ENCODE measurements at places on chromosomes 3 and 15.
A peak's percentile ranks its signal among the peaks of the same experiment; 100 is the strongest.

DNA sequence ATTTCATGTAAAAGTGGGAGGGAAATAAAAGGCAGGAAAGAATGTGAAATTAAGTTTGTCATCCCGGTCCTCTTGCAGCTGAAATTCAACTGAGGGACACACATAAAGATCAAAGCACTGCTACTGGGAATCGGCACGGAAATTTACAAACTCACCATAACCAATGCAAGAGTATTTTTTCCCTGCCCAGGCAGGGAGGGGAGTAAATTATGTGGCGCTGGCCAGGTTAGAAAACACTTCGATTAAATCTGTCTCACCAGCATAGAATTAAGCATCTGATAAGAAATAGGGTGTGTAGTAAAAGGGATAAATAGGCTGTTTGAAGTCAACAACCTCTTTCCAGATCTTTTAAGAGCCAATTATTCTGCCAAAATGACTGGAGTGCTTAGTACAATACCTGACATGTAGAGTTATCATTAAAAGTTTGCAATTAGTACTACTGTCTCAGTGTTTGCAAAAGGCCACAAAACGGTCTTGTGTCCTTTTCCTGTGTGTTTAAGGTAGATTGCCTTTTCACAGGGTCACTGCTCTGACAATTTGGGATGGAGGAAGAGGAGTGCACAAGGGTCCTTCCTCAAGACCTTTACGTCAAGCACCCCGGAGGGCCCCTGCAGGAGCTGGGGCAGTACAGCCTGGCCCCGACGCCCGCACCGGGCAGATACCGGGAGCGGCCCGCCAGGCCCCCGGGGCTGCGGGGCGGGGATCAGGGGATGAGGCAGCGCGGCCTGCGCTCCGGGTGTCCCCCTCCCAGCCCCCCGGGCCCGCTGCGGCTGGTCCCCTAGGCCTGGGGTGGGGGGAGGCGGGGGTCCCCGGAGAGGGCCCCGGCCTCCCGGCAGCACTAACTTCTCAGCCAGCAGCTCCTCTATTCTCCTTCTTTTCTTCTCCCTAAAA, 651 bp downstream of the UBA3 start:
- no peak for DNase-seq

DNA sequence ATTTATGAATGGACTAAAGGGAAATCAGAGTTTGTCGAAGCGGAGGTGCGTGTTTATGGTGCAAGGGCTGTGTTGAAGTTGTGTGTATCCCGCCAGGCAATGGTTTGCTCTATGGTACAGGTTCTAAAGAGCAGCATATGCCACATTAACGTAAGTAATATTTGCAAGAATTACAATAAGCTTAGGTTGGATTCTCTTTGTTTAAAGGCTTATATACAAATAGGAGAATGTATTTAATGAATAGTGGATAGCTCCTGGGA, 800 bp downstream of the EPHA3 start:
- DNase-seq = no peak

DNA sequence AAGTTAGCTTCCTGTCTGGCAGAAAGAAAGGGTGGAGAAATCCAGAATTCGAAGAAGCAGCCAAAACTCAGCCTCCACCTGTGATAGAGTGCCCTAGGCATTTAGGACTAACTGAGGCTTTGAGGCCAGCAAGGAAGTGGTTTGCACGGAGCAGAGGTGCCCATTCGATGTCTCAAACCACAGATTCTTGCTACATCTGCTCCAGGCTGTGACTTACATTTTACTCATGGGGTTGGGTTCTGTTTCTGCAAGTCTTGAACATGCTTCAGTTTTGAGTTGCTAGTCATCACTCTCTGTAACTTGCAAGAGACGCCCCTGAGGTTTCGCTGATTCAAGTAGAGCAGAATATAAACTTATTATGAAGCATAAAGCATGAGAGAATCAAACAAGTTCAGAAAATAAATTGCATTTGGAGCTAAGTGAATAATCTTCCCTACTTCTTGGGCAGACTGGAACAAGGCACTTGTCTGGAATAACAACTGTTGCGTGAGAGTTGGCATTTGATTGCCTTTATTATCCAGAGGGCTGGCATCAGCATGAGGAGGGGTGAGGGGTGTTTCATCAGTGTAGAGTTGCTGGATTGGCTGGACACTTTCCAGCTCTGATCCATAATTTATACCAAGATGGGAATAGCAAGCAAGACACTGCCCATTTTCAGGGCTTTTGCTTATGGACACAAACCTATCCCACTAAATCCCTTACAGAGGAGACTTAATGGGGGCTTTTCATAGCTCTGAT, 256.5 kb downstream of the AGBL1 start:
- DNase-seq = no peak

DNA sequence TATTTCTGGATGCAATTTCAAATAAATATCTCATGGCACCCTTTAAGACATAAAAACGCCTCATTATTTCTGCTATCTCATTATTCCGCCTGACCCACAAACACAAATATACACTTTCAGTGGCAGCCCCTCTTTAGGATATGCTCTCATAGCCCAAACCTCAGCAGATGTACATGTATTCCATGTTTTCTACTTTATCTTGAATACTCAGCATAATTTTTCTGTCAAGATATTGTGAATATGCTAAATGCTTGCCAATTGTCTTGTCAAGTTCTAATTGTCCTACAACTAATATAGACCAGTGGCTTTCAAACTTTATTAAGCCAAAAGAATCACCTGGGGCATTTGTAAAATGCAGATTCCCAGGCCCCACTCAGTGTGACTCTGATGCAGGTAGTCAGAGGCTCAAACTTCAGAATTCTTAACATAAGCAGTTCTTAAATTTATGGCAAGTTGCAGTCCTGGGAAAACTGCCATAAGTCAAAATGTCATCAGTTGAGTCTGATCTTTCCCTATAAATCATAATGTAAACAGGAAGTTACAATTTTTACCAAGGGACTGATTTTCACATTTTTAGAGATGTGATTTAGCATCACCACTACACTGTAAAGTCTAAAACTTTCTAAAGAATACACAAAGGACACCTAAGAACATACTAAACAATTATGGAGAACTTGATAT, 135.1 kb downstream of the TBL1XR1 start:
- DNase-seq = no peak

- peak; percentile 44 for DNase-seq
These were observed 18.8 kb upstream of the PLXND1 start for GRCh38 chr3:129625072-129625874.

DNA sequence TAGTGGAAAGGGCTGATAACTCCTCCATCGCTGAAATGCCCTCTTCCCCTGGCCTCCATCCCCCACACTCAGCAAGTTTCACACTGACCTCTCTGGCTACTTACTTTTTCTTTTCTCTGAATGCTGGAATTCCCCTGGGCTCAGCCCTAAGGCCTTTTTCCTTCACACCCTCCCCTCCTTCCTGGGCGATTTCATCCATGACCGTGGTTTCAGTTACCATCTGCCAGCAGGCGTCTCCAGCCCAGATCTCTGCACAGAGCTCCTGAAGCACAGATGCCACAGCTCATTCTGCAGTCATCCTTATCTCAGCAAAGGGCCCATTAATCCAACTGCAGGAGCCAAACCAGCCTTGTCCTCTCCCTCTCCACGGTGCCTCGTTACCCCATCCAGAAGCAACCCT, 114.0 kb downstream of the RFTN1 start:
- DNase-seq = no peak

GRCh38 chr3:97831140-97831539, 9.3 kb downstream of the CRYBG3 start:
- no peak for DNase-seq

DNA sequence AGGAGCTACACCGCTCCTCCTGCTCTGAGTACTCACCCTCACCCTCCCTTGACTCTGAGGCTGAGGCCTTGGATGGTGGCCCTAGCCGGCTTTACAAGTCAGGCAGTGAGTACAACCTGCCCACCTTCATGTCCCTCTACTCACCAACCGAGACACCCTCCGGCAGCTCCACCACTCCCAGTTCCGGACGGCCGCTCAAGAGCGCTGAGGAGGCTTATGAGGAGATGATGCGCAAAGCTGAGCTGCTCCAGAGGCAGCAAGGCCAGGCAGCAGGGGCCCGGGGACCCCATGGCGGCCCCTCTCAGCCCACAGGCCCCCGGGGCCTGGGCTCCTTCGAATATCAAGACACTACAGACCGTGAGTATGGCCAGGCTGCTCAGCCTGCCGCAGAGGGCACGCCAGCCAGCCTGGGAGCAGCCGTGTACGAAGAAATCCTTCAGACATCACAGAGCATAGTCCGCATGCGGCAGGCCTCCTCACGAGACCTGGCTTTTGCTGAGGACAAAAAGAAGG, 21.2 kb upstream of the APEH start:
- no peak for DNase-seq

GRCh38 chr3:113262304-113262665, 50.9 kb downstream of the BOC start:
- DNase-seq = no peak

- DNase-seq = no peak
These were observed 141.7 kb upstream of the IQSEC1 start for GRCh38 chr3:13214847-13215472.

- no peak for DNase-seq
These were observed 8.4 kb upstream of the LRRC3B start for GRCh38 chr3:26614006-26614685.

GRCh38 chr15:69141286-69141701, 19.1 kb upstream of the GLCE start:
- DNase-seq = no peak

DNA sequence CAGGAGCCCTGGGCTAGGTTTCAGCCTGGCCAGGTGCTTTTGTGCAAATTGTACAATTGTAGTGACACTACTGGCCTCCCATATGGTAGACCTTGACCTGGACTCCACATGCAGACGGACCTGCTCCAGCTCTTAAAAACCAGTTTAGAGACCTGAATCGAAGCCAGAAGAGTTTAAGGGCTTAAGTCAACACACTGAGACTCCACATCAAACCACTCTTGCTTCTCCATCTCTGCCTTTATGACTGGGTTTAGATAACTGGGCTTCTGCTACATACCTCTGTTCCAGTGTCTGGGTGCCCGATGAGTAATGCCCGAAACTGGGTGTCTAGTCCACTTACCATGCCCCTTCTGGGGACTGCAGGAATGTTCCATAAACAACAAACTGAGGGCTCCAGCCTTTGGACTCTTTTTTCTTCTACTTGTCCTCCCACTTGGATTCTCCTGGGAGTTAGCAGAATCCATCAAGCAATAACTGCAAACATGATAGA, 32.8 kb downstream of the TMEM212 start:
- no peak for DNase-seq

DNA sequence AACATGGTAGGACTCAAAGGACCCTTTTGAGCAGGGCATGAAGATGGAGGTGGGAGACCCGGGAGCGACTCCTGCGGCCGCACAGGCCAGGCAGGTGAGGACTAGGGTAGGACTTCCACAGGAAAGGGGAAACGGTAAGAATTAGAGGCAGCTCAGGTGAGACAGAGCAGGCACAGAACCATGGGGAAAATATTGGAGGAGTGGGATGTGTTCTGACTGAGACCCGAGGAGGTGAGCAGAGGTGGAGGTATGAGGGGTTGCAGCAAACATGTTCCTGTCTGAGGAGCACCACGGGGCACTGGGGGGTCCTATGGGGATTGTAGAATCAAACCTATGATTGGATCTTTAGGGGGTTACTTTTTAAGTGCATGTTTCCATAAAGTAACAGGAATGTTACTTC, 1.4 kb upstream of the ISG20 start:
- no peak for DNase-seq

DNA sequence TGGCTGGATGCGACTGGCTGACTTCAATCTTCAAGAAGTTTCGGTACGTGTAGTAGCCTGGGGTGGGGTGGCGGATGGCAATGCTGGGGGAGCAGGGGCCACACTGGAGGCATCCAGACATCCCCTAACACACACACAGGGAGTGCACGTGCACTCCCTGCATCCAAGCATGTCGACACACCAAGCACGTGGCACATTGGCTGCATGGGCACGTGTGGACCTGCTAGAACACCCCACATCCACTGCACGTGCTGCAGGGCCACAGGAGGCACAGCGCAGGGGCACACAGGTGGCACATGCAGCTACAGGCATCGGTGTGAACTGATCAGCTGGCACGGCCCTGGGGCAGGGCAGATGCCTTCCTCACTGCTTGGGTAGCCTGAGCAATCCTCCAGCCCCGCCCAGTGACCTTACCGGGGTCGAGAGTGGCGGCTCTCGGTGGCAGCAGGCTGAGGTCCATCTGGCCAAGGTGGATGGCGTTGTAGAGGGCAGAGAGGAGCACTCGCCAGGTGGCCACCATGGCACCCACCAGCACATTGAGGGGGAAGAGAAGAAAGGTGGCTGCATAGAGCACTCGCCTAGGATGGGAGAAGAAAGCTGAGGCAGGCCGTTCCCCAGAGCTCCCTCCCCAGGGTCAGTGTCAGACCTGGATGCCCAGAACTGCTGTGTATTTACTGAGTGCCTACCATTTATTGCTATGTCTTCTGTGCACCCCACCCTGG, 7.5 kb downstream of the ISLR start:
- peak; percentile 41 for DNase-seq

- DNase-seq = no peak
These were observed 60.9 kb upstream of the MEX3B start for GRCh38 chr15:82106679-82107078.

DNA sequence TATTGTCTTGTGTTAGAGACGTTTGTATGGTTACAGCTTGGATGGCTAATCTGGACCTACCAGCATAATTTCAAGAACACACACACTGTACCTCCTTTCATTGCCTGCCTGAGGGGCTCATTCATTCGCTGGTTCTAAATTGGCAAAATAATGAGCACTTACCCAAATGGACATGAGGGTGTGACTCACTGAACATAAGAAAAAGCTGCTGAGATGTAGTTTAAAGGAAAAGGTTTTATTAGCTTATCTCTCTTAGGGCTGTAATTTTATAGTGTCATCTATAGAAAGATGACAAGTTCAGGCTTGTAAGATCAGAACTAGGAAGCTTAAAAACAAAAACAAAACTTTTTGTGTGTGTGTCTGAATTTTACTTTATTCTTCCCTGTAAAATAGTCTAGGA, 120.7 kb upstream of the WNT7A start:
- DNase-seq = no peak

DNA sequence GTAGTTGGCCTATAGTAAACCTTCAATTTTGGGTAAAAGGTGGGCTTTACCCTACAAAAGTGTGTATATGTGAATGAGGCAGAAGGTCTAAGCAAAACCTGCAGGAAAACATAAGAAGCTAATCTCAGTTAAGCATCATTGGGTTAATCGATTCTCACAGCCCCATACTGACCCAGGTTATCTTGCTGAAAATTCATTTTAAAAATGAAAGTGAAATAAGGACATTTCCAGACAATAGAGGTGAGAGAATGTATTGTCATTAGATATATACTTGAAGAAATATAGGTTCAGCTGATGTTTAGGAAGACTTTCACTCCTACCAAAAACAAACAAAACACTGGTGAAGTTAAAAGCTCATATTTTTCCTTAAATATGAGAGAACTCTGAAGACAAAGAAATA, 85.6 kb downstream of the MCF2L2 start:
- DNase-seq = no peak

- no peak for DNase-seq
These were observed 21.3 kb upstream of the SRGAP3 start for GRCh38 chr3:9270704-9271103.
